ENCODE measurements at places on chromosomes 3 and 15.
A peak's percentile ranks its signal among the peaks of the same experiment; 100 is the strongest.

DNA sequence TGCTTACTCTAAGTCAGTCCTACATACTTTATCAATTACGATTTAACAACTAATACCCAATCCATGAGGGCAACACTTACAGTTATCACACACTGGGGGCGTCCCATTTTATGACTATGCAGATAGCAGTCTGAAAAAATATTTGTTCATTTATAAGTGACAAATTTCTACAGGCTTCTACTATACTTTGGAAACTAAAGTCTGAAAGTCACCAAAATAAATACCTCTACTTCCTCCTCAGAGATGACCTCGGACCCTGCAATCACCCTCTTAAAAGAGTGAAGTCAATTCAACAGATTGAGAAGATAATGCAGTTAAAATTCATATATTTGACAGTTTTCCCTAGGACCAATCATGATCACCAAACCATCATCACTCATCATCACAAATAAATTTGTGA is 76.6 kb downstream of the GSK3B start:
- no peak overlapping the region for H3K27ac ChIP-seq
- no peaks in the 10 kb centered on the region for H3K27me3 ChIP-seq
- H3K36me3 ChIP-seq = no peaks in the 10 kb centered on the region

DNA sequence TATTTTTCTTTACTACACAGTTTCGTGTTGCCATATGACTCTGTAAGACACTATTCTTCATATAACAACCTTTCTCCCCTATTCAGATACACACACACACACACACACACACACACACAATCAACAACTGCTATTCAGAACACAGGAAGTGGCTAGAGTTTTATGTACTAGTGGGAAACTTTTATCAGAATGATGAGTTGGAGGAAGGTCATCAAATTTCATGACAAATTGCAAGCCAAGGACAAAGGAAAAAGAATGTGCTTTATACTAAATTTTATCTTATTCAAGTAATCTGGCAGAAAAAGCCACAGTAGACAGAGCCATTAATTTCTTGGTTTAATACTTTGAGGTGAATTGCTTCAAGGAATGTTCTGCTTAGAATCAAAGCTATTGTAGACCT is 899.8 kb downstream of the ROBO2 start:
- no peak overlapping the region for H3K27ac ChIP-seq
- H3K4me3 ChIP-seq = no peak overlapping the region
- DNase-seq = no peak
- no peaks in the 10 kb centered on the region for H3K27me3 ChIP-seq

DNA sequence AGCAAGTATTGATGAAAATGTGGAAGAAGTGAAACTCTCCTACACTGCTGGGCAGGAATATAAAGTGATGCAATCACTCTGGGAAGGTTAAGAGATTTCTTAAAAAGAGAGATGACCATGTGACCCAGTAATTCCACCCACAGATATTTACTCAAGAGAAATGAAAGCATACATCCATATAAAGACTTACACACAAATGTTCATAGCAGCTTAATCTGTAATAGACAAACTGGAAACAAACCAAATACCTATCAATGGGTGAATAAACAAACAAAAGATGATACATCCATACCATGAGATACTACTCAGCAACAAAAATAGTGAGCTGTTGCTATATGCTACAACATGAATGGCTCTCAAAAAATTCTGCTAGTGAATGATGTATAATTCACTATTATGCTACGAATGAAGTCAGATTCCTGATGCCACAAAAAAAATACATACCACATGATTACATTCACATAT is 463.3 kb downstream of the MAGI1 start:
- H3K36me3 ChIP-seq = no peaks in the 10 kb centered on the region
- H3K4me3 ChIP-seq = no peak overlapping the region
- no peak for DNase-seq

- peak overlapping the region; percentile 76 for H3K27ac ChIP-seq
- H3K27me3 ChIP-seq = no peaks in the 10 kb centered on the region
- peaks cover 64% of the 10 kb centered on the region for H3K4me1 ChIP-seq
- no peaks in the 10 kb centered on the region for H3K36me3 ChIP-seq
- no peak overlapping the region for H3K4me3 ChIP-seq
- peak; percentile 50 for DNase-seq
Measured at GRCh38 chr15:35690698-35691116, 144.7 kb upstream of the DPH6 start.

DNA sequence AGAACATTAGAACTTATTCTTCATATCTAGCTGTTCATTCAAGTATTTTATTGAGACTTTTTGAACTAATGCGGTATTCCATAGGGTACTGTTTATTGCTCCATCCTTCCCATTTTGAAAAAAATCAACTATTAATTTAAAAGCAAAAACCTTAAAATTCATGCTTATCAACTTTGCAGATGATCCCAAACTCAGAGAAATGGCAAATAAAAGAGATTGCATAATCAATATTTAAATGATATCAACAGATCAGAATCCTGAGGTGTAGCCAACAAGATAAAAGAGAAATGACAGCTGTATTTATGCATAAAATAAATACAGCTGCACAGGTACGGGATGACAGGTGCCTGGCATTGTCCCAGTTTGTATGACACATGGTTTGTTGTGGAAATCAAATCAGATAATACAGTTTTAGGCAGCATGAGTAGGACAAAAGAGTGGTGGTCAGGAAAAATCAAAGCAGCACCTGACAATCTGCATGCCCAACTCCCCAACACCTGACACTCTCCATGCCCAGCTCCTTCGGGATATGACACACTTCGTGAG is 42.4 kb upstream of the CMTM8 start:
- no peak for DNase-seq

DNA sequence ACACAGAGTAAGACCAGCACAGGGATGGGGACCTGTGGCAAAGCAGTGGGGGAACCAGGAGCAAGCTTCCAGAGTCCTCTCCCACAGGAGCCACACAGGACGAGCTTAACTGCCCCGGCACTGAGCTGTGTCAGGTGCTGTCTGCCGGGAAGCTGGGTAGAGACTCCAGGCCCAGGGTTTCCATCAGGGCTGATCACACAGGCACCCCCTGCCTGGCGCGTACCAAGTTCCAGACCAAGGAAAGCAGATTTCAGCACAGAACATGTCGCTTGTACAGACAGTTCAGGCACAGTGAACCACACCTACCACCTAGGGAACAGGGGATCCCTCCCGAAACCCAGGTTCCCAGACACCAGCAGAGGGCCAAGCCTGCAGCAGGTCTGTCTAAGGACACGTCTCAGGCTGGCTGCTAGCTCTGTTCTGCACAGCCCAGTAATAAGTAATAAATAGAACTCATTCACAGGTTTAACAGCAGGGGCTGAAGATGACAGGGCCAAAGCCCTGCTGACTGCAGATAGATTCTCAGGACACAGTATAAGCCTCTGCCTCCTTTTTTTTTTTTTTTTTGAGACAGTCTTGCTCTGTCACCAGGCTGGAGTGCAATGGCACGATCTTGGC is 30.2 kb upstream of the OCA2 start:
- DNase-seq = no peak
- no peaks in the 10 kb centered on the region for H3K27me3 ChIP-seq
- peaks cover 5% of the 10 kb centered on the region for H3K36me3 ChIP-seq
- H3K4me3 ChIP-seq = no peak overlapping the region
- peaks cover 6% of the 10 kb centered on the region for H3K4me1 ChIP-seq
- H3K27ac ChIP-seq = no peak overlapping the region

GRCh38 chr3:143122608-143123352 is 3.2 kb downstream of the CHST2 start:
- no peaks in the 10 kb centered on the region for H3K36me3 ChIP-seq
- H3K27me3 ChIP-seq = no peaks in the 10 kb centered on the region

DNA sequence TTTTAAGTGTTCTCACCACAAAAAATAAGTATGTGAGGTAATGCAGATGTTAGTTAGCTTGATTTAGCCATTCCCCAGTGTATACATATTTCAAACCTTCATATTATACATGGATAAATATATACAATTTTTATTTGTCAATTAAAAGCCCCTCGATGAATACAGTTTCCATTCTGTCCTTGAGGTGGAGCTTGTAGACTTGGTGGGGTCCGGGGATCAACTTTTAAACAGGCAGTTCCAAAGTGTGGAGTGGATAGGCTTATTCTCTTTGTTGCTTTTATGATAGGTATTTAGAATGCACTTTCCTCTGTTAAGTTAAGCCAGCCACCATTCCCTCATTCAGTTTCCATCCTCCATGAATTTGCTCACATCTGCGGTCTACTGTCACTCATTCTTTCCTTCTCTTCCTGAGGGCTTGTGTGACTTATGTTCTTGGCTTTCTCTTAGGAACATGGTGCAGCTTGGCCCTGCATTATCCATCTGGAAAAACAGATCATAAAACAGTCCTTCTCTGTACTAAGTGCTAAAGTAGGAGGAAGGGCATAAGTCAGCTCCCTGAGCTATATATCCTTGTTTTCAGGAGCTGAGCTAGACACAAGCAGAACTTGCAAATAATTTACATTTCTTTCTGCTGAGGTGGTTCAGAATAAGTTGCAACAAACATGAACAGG is 149.1 kb downstream of the NFKBIZ start:
- H3K27ac ChIP-seq = no peak overlapping the region
- H3K4me1 ChIP-seq = no peaks in the 10 kb centered on the region
- H3K27me3 ChIP-seq = no peaks in the 10 kb centered on the region
- DNase-seq = no peak

DNA sequence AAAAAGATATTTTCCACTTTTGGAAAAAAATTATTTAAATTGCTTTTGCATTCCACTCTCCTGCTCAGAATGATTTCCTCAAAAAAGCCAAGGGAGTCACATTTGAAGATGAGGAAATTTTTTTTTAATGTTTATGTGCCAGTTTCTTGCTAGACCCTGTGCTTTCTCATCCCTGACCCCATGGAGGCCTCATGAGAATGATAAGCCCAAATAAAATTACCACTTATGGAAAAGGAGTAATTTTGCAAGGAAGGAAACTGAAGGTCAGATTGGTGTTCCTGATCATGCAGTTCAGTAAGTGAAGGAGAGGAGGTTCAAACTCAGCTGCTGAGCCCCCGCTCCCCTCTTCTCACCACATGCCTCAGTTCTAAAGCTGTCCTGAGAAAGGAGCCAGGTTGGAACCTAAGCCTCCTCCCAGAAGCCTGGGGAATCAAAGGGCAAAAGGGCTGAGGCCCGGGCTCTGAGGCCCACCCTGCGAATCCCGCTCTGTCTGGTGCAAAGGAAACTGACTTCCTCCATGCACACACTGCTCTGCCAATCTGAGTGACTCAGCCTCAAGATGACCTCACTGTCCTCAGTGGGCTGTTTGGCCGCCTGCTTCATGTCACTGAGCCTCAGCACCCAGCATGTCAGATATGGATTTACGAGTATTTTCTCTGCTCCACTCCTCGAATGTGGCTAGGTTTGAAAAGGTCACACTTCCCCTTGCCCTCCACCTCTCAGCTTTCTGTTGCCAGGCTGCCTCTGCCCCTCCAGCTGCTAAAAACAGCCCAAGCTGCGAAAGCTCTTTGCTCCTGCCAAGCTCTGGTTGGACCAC is 56.9 kb upstream of the FLNB start:
- H3K27ac ChIP-seq = peak overlapping the region; percentile 95
- H3K36me3 ChIP-seq = no peaks in the 10 kb centered on the region
- DNase-seq = peak; percentile 91
- H3K27me3 ChIP-seq = no peaks in the 10 kb centered on the region
- H3K4me3 ChIP-seq = no peak overlapping the region

DNA sequence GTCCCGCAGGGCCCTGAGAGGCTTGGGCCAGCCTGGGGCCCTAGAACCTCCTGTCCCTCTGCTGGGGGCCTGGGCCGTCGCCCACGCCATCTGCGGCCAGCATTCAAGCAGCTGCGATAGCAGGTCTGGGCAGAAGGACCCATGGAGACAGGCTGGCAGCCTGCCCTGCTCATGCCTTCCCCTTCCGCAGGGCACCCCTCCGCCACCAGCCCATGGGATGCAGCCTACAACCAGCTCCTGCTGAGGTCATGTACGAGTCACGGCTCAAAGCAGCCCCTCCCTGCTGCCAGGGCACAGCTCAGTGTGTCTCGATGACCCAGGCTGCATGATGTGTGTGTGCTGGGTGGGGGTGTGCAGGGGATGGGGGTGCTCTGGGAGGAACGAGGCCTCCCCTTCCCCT is 27.8 kb downstream of the DUSP7 start:
- H3K27ac ChIP-seq = peak overlapping the region; percentile 52
- H3K4me3 ChIP-seq = no peak overlapping the region
- peaks cover 60% of the 10 kb centered on the region for H3K4me1 ChIP-seq
- peak; percentile 93 for DNase-seq
- no peaks in the 10 kb centered on the region for H3K27me3 ChIP-seq
- no peaks in the 10 kb centered on the region for H3K36me3 ChIP-seq

DNA sequence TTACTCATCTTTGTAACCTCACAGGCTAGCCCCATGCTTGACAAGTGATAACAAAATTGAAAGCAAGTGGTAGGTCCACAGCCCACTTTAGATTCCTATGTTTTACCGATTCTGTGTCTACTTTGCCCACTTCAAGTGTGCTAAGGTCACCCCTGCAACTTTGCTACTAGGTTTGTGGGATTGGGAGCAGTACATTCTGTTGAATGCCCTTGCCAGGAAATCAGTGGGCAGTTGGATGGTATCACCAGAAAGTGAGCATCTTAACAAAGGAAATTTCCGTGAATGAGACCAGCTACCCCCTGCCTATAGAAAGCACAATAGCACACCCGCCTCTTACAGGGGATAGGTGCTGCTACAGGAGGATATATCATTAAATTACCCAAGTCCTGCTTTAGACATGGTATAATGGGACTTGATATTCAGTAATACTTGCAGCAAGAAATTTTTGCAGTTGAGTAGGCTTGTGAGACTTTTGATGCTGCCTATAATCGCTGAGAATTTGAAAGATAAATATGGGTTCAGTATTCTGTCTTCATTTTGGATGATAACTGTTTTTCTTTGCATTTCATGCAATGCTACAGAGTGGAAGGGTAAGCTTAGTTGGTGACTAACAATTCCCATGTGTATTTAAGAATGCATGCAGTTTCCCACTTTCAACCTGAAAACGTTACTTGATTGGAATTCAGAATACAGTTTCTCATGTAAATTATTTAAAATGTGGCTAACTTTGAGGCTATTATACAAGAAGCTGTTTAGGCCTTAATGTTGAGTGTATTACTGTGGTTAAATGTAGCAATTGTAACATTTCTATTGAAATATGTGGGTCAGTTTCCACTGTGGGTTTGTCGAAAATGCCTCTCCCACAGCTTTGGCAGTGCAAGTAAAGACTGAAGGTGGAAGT is 9.5 kb downstream of the EBLN2 start:
- no peak overlapping the region for H3K27ac ChIP-seq
- peaks cover 8% of the 10 kb centered on the region for H3K4me1 ChIP-seq
- no peak overlapping the region for H3K4me3 ChIP-seq

DNA sequence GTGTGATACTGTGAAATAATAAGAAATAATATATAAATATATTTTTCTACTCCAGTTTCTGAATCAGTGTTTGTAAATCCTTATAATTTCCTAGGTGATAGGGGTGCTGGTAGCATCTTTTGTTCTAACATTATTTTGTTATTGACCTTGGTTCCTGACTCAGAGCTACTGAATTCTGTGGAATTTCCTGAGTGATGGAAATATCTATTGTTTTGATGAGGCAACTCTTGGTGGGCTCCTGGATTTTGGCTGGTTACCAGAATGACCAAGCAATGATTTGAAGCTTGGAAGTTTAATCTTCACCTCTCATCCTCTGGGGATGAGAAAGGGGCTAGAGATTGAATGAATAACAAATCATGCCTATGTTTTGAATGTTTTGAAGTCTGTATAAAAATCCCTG is 377.3 kb downstream of the LPP start:
- H3K4me1 ChIP-seq = peaks cover 5% of the 10 kb centered on the region
- no peaks in the 10 kb centered on the region for H3K27me3 ChIP-seq
- peaks cover 3% of the 10 kb centered on the region for H3K36me3 ChIP-seq
- no peak overlapping the region for H3K4me3 ChIP-seq

All from heart left ventricle (tissue), 16 donors.